ENCODE measurements at places on chromosomes 11 and 22.

DNA sequence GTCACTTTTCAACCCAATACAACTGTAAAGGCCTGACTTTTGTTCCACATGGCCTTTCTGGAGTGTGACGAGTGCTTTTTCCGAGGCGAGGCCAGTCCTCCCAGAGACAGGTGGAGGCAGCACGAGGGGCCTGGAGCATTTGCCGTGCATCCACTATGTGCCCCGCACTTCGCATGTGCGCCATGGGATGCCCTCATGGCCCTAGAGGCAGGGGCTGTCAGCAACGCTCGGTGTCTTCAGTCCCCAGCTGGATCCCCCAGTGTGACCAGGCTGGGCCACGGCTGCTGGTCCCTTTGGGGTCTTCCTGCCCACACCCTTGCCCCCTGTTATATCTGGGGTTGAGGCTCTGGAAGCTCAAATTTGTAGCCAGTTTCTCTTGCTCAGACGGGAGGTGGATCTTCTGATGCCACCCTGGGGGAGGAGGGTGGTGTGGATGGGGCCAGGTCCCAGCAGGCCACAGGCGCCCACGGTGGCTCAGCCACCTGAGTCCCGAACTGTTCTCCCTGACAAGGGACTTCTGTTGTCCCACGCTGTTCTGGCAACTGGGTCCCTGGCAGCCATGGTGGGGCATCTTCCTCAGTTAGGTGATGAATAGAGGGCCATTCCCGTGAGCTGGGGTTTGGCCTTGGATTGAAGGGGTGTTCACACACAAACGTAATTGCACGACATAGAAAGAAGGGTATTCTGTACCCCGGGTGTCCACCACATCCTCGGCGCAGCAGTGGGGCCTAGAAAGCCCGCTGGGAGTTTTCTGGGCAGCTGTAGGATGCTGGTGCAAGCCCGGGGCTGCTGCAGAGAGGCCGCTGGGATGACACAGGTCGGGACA is 100.9 kb downstream of the CTTN start:
- ATAC-seq = no peak

DNA sequence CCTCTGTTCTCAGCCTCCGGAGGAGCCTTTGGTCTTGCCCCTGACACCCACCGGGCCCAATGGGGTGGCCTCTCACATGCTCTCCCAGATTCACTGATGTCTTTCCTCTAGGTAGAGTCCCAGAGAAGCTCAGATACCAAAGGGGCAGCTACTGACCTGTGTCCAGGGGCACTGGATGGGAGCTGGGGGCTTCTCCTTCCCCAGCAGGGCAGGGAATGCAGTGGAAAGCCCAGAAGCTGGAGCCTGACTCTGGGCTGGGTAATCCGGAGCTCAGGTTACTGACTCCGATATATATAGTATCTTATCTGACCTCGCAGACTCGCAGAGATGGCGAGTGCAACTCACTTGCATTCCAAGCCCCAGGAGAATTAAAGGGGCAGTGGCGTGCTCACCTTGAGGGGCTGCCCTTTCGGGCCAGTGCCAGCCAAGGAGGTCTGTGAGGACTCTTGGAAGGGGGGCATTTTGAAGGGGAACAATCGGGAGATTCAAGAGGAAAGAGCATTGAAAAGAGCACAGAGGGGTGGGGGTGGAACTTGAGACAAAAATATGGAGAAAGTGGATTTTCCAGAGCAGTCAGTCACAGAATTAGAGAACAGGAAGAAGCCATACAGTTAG is 2.5 kb downstream of the USP2 start:
- ATAC-seq = no peak

DNA sequence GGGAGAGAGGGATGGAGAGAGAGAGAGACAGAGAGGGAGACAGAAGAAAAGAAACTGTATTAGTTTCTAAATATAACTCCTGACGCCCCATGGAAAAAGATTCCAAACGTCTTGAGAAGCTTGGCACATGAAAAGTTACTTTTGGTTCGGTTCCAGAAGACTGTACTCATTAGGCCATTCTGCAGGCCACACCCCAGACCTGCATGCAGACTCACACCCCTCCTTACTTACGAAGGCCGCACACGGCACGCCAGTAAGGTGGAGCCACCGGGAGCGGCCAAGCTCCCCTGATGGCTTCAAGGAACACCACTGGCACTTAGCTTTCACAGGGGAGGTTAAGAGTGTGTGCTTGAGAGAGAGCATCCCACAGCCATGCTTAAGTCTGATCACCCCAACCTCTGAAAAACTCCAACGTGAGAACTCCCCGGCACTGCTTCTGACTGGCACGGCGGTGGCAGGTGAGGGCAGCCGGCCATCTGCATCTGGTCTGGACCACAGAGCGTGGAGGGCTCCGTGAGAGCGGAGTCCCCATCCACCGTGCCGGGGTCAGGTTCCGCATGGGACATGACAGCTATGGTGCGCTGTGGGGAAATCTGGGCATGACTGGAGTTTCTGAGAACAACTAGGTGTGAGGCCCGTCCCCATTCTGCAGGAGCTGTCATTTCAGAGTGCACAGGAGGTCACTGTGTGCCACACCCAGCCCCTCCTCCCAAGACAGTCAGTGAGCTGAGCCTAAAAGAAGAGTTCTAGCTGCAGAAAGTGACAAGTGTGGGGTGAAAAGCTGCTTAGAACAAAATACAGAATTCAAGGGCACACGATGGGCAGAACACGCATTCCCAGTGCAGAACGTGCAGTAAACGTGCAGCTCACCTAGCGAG is 62.4 kb downstream of the MYH9 start:
- peak; percentile 54 for ATAC-seq

DNA sequence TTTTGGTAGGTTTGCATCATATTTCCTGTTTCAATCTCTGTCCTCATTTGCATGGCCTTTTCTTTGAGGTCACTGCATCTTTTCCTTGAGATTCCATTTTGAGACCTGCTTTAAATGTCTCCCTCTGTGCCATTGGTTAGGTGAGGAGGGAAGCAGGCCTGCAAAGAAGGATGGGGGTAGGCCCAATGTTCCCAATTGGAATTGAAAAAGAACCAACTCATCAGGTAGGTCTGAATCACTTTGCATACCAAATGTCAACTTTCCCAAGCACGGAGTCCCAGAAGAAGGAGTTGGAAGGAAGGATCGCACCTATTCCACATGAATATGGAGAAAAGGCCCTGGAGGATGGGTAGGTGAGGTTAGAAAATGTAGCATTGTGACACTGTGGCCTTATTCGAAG is 318.5 kb downstream of the BLID start:
- no peak for ATAC-seq

DNA sequence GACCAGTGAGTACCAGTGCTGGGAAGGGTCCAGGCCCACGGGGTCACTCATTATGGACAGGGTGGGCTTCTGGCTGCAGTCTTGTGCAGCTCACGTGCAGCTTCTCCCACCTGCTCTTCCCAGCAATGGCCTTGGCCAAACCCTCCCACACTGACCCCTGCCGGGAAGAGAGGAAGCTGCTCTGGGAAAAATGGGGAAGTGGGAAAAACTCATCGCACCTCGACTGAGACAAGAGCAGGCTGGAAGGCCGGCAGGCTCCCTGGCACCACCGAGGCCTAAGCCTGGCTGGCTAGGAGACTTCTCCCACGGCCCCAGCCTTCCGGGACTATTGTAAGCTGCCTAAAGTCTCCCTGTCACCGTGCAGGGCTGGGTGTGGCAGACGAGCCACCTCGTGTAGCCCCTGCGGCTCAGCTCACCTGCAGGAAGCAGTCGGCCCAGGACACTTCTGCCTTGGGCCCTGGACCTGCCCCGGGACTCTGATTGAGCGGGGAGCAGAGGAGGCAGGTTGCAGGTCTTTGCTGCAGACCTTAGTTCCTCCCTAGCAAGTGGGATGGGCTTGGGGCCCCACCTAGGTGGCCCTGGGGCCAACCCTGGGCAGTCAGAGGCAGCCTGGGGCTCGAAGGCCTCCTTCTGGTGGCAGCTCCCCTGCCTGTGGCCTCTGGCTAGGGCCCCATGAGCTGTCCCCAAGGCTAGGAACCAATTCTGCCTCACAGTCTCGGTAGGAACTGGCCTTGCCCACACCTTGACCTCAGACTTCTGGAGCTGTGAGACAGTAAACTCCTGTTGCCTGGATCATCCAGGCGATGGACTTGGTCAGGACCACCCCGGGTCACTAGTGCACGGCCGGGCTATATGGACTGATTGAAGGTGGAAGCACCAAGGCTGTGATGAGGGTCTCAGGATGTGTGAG is 23.1 kb downstream of the MRGPRG start:
- no peak for ATAC-seq

DNA sequence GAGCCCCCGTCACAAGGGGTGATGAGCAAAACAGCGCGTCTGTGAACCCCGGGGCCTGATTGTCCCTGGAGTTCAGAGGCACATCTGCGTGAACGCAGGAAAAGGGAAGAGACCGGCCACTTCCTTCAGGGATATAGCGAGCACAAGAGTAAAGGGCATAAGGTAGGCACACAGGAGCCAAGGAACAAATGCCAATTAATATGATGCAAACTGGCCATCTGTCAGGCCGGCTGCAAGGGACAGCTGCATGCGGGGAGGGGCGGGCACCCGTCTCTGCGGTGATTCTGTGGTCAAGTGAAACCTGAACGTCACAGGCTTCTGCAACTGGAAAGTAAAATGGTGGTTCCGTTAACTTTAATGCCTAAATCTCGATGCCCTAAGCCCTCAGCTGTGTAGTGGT is 64.7 kb downstream of the TRIM29 start:
- no peak for ATAC-seq

GRCh38 chr11:7278314-7278917 is 26.7 kb downstream of the SYT9 start:
- ATAC-seq = no peak

GRCh38 chr11:132519241-132519815 is 1013.0 kb downstream of the OPCML start:
- ATAC-seq = no peak

GRCh38 chr11:70517988-70518907 is 119.9 kb downstream of the CTTN start:
- ATAC-seq = no peak

GRCh38 chr11:128420951-128421350 is 166.4 kb downstream of the ETS1 start:
- no peak for ATAC-seq

DNA sequence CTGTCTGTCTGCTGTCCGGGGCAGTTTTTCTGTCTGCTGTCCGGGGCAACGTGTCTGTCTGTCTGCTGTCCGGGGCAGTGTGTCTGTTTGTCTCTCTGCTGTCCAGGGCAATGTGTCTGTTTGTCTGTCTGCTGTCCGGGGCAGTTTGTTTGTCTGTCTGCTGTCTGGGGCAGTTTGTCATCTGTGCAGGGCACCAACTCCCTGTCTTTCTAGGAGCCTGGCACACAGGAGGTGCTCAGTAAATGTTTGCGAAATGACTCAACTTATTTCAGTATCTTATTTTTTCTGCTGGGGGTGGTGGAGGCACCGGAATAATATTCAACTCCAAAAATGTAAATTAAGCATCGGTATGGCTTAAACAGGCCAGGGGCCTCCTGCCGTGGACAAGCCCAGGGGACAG is 12.0 kb upstream of the TTLL12 start:
- ATAC-seq = no peak

DNA sequence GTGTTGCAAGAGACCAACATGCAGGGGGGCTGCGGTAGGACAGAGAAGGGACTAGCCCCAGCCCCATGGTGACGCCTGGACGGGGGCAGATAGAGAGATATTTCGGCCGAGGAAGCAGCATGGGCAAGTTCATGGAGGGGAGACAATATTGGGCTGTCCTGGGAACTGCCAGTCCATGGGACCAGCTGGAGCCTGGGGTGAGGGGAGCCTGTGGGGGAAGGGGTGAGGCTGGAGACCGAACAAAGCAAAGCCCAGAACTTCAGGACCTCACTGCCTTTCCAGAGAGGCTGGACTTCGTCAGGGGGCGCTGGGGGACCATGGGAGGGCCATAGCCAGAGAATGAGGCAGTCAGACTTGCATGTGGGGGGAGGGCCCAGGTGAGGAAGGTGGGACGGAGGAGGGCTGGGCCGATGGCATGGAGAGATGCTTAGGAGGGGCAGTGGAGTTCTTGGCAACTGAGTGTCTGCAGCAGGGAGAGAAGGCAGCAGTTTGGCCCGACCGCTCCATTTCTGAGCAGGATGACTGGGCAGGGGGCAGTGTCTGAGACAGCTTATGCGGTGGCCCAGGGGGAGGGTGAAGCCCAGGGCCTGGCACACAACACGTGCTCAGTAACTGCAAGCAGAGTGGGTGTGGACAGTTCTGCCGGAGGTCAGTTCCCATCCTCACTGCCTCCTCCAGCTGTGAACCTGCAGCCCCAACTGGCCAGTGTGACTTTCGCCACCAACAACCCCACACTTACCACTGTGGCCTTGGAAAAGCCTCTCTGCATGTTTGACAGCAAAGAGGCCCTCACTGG is 712 bp downstream of the UPK3A start:
- ATAC-seq = peak; percentile 2

DNA sequence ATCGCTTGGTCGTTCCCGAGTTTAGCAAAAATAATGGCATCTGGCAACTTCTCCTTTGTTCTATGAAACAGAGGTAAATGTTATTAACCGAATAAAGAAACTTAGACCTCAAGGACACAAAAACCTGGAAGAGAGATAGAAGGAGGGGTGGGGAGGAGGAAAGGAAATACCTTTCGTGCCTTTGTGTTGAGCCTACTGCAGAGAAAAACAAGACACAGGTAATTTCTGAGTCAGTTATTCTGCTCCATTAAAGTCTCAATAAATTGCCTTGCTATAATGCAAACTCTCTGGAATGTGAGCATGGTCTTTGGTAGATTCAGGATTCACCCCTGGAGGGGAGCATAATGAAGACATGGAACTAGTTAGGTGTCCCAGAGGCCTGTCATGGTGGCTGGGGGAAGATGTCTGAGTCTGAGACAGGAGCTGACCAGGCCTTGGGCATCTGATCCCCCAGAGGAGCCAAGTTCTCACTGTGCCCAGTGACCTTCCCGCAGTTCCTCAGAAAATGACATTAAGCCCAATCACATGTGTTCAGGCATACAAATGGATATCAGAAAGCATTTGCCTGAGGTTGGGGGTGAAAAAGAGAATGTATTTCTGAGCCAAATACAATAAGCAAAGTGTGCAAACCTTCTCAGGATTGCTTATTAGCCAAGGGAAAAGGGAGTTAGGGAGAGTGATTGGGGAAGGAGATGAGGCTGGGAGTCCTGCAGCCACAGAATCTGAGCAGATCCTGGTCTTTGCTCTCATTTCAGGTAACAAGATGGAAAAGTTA is 72.6 kb upstream of the CADM1 start:
- ATAC-seq = no peak

DNA sequence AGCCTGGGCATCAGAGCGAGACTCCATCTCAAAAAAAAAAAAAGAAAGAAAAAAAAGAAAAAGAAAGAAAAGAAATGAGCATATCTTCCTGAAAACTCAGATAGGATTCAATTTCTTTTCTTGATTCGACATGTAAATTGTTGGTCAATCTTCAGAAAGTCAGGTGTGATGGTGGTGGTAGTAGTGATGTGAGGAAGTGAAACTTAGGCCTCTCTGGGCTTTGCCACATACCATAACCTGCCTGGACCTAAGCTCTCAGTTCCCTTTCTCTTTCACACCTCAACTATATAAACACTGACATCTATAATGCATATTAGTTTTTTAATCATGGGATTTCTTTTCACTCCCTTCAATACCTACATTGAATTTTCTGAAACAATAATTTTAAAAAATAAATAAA is 98.0 kb upstream of the TBCEL start:
- no peak for ATAC-seq
